NCI-H2107 (cell line): ENCODE measurements at places on chromosomes 1 and 21.

- DNase-seq: no peak
Measured at GRCh38 chr1:227951624-227952373, 4.1 kb upstream of the WNT9A start.

DNA sequence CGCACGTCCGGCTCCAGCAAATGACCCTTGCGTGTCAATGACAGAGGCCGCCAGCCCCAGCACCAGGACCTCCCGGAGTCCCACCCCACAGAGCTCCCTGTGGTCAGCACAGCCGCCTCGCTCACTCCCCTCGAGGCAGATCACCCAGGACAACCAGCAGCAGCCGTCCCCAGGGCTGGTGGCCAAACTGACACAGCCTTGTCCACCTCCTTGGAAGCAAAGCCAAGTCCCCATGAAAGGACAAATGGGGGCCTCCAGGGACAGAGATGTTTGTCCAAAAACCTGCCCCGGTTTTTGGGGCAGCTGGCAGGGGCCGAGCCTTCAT lies 2.1 kb downstream of the KRTAP10-10 start:
- DNase-seq: no peak

GRCh38 chr1:147062956-147063355 lies 109.3 kb downstream of the PRKAB2 start:
- DNase-seq: no peak

DNA sequence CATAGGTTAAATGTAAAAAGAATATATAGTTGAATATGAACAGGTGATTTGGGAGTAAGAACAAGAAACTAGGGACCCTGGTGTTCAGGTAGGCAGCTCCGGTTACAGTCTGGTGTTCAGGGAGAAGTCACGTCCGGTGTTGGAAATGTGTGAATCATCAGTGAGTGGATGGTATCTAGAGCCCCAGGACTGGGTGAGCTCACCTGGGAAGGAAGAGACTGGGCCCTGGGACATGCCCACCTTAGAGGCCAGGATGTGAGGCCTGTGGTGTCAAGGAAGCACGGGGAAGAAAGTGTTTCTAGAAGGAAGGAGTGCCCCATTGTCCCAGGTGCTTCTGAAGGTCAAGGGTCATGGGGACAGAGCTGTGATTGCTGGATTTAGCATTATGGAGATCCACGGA lies 1.5 kb upstream of the GJB3 start:
- DNase-seq: no peak

- no peak for DNase-seq
Measured at GRCh38 chr1:231028682-231029081, 11.4 kb downstream of the FAM89A start.

- DNase-seq: no peak
Measured at GRCh38 chr1:15177710-15178166, 24.2 kb downstream of the TMEM51 start.

GRCh38 chr1:241610056-241610815 lies 29.9 kb downstream of the CHML start:
- DNase-seq: peak; percentile 31

GRCh38 chr1:179550746-179551682 lies 24.7 kb downstream of the NPHS2 start:
- DNase-seq: no peak
